ENCODE measurements at places on chromosomes 16 and 17.

- DNase-seq, result peak; percentile 68
Measured at GRCh38 chr16:74601126-74601871, 5.6 kb downstream of the GLG1 start.

- peak; percentile 53 for DNase-seq
Measured at GRCh38 chr17:8941980-8942622, 23.4 kb downstream of the PIK3R5 start.

GRCh38 chr16:89890200-89890599, 16.8 kb downstream of the TCF25 start:
- no peak for DNase-seq

DNA sequence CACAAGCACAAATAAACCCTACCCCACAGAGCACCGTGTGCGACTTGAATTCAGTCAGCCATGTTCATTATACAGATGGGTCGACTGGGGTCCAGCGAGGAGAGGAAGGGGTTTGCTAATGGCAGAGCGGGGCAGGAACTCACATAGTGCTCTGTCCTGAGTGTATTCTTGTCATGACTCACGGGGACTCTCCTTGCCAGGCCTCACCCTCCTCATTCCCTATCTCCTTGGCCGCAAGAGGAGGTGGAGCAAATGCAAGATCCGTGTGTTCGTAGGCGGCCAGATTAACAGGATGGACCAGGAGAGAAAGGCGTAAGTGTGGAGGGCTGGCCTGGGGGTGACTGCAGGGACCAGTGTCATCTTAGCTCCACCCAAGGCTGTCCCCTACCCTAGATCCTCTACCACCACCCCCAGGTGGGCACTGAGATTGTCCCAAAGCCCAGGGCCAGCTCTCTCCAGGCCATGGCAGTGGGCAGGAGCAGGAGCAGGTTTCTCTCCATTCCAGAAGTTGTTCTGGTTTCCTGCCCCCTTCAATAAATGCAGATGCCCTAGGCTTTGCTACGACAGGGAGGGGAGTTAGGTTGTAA, 29.4 kb downstream of the SLC12A3 start:
- DNase-seq, result no peak

DNA sequence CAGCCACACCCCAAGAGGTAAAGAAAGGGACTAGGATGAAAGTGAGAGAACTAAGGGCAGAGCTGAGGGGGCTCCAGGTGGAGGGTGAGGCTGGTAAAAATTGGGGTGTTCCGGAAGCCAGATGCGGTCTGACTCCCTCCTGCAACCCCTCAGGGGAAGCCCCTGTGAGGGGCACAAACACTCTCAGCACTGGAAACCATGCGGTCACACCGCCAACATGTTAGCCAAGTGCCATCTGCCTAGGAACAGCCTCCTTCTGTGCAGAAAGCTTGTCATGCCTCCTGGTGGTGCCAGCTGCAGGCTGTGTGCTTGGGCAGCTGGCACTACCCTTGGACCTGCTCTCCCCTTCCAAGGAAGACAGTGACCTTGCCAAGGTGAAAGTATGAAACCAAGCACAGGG, 83.5 kb upstream of the RPL38 start:
- DNase-seq, result no peak

DNA sequence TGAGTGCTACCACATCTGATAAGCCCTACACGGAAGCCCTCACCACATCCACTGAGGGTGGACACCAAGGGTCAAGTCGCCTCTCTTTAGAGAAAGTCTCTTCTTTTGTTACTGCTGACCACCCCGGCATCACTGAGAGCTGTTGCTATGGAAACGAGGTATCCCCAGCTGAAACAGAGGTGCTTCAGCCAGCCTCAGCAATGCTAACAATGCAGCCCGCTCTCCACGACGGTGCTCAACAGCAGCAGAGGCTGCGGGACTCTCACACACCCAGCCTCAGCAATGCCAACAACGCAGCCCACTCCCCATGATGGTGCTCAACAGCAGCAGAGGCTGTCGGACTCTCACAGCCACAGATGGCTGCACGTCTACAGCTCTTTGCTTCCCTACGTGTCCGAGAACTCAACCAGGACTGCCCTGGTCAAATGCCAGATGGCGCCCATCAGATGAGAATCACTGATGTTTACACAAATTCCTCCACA, 41.4 kb downstream of the VPS53 start:
- no peak for DNase-seq

DNA sequence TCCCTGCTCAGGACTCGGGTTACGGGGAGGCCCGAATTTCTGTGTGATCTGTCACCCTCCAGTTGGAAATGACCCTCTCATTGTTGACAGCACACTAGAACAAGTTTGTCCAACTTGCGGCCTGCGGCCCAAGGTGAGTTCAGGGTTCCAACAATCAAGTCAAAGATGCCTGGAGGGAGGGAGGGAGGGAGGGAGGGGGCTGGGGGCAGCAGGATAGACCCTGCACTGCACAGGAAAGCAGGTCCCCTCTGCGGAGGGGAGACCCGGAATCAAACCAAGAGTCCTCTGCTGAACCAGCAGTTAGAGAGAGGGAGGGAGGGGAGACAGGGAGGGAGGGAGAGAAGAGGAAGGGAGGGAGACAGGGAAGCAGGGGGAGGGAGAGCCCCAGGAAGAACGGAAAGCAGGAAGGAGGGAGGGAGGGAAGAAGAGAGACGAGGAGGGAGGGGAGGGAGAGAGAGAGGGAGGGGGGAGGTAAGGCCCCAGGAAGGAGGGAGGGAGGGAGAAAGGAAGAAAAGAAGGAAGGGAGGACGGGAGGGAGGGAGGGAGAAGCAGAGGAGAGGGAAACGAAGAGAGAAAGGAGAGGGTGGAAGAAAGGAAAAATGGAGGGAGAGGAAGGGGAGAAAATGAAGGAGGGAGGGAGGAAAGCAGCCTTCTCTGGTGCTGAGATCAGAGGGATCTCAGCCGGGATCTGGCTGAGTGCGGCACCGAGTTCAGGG, 96.7 kb upstream of the CDH5 start:
- no peak for DNase-seq

DNA sequence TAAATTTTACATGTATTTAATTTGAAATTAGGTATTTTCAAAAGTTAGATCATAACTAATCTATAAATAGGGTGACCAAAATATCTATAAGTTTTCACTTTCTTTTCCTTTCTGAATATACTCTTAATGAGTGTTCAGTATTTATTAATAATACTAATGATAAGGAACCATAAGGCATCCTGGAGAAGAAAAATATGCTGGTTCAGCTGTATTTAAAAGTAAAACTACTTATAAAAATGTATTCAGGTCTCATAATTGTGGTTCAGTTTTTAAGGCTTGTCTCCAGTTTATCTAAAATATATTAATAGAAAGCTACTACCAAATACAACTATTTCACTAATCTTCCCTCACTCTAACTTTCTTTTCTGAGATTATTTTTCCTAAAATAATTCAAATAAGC, 67.3 kb downstream of the HELZ start:
- DNase-seq, result no peak

DNA sequence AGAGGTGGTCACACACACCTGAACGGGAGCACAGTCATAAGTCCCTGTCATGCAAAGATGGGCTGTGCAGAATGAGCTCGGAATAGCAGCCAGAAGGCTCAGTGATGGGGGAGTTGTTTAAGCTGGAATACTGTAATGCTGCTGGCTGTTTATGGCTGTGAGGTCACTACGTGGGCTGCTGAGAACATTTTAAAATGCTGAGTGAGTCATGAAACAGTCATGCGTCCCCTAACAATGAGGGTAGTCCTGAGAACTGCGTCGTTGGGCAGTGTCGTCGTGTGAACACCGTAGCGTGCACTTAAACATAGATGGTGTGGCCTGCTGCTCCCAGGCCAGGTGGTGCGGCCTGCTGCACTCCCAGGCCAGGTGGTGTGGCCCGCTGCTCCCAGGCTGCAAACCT, 39.7 kb downstream of the TBCD start:
- no peak for DNase-seq

DNA sequence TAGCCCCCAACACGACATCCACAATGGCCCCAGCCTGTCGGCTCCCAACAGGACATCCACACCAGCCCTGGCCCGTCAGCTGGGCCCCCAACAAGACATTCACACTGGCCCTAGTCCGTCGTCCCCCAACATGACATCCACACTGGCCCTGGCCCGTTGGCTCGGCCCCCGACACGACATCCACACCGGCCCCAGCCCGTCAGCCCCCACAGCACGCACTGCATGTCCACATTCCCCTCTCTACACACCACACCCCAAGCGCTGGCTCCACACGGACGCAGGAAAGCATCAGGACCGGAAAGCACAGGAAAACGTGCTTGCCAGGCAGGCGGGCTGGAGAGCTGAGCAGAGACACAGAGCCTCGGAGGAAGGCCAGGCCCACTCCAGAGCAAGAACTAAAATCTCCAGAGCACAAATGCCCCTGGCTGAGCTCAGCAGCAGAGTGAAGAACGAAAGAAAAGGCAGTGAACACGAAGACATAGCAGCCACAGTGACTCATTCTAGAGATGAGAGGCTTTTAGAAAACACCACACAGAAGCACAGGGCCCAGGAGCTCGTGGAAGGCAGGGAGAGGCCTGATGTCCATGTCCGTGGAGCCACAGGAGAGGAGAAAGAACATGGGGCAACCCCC, 50.6 kb downstream of the LMF1 start:
- no peak for DNase-seq

DNA sequence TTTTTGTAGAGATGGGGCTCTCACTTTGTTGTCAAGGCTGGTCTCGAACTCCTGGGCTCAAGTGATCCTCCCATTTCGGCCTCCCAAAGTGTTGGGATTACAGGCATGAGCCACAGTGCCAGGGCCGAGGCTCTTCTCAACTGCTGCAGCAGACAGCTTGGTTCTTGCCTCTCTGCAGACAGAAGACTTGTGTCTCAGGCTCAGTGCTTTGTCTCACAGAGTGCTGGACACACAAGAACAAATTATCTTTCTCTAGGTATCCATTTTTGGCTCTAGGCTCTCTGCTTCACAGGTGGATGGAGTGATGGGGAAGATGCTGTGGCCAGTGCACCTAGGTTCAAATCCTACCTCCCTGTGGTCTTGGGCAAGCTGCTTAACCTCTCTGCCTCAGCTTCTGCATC, 80.8 kb upstream of the RNU2-1 start:
- no peak for DNase-seq

GRCh38 chr17:43352579-43353331, 46.0 kb upstream of the ARL4D start:
- DNase-seq, result no peak

- no peak for DNase-seq
Measured at GRCh38 chr16:11245222-11245737, 10.7 kb downstream of the SOCS1 start.

- peak; percentile 42 for DNase-seq
Measured at GRCh38 chr17:57442914-57443571, 186.7 kb downstream of the MSI2 start.

DNA sequence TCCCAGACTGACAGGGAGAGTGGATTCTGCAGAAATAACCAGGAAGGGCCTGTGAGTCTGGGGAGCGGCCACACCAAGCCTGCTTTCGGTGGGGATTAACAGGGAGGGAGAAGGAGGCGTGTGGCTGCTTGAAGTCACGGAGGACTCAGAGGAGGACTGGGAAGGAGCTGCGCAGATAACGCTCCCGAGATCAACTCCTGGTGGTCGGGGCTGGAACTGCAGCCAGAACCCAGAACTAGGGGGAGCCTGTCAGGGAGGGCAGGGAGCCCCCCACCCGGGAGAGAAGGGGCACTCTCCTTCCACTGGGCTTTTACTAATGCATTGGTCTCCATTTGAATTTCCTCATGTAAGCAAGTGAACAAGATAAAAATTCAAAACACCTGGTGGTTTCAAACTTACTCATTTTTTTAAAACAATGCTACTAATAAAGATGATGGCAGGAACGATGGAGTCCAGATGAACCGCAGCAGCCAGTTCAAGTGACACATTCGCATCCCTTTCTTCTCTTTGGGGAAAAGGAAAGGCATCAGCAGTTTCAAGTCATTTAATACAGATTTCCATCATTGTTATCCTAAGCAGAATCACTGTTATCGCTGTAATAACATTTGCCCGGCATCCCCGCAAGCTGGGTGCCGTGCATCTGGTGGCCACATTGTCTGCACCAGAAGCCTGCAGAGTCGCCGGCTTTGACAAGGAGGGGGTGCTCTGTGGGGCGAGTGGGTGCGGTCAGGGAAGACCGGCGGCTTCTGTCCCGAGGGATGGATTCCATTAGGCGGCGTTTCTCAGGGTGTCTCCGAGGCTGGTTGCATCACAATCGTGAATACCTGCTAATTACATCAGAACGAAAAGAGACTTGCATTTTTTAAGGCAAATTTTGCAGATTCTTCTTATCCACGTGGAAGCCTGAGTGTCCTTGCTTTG, 183.0 kb downstream of the FOXL1 start:
- DNase-seq, result no peak

- DNase-seq, result no peak
Measured at GRCh38 chr16:72427051-72427782, 255.3 kb upstream of the PMFBP1 start.

DNA sequence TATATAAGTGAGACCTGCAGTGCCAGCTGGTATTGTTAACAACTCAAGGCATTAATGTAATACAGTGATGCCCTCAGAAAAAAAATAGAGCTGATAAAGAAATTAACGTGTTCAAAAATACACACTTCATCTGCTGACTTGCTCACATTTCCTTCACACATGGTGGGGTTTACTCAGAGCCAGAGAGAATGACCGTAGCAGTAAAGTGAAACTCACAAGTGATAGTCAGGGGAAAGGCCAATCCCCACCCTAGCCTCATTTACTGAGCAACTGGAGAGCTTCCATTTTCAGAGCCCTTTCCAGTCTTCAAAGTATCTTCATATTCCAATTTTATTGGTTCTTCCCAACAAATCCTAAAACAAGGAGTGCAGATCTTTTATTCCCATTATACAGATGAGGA, 74.0 kb upstream of the HLF start:
- no peak for DNase-seq

GRCh38 chr17:36602030-36602748, 806 bp downstream of the MRM1 start:
- no peak for DNase-seq

GRCh38 chr16:1458977-1459341, 14.6 kb upstream of the CCDC154 start:
- DNase-seq, result peak; percentile 78

Measured in CD4-positive, alpha-beta T cell treated with Interferon gamma for 1 hour (primary cell).